Urinary bladder (tissue), 4 donors: ENCODE measurements at places on chromosomes 13 and 19. TPM values are rescaled to one million over a fixed set of nuclear protein-coding genes. Genes with fewer than 3 reads are reported as not detected.

Gene ZNF440
- 6.6 TPM for polyA plus RNA-seq

Gene URAD
- polyA plus RNA-seq: not detected

Gene ZNF730
- 0.09 TPM for polyA plus RNA-seq

Gene SH2D3A
- 5.5 TPM for polyA plus RNA-seq

Gene PEPD
- 85.0 TPM for polyA plus RNA-seq

Gene ADGRE1
- polyA plus RNA-seq: 0.10 TPM

Gene TTC9B
- polyA plus RNA-seq: 0.13 TPM

Gene THSD1
- polyA plus RNA-seq: 7.3 TPM

Gene PPM1N
- polyA plus RNA-seq: 5.3 TPM
